ENCODE measurements at places on chromosomes 11 and 22.

GRCh38 chr22:34055525-34056200, 135.4 kb upstream of the LARGE1 start:
- DNase-seq, result no peak

DNA sequence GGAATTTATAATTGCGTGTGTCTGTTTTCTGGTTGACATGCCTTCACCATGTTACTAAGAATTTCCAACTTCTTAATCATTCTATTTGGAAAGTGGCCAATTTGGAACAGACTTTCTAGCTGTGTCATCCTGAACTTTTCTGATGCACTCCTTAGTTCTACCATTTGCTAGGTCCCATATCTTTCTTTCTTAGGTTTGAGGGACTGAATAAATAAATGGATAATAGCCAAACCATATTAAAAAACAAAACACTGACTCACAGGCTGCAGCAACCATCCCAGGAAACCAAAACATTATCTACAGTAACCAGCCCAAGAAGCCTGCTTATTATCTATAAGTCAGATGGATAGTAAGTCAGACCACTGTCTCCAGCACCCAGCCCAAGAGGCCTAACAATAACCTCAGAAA, 57.5 kb upstream of the PLET1 start:
- no peak for DNase-seq

DNA sequence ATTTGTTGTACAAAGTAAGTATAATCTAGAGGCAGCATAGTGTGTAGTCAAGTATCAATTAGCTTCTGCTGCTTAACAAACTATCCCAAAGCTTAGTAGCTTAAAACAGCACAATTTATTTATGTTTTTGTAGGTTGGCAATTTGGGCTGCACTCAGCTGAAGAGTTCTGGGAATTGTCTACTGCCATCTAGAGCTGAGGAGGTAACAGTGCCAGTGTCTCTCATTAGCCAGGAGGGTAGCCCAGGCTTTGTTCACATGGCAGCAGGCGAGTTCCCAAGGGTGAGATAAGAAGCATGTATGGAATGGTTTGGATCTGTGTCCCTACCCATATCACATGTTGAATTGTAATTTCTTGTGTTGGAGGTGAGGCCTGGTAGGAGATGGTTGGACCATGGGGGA, 45.8 kb upstream of the SLN start:
- no peak for DNase-seq

DNA sequence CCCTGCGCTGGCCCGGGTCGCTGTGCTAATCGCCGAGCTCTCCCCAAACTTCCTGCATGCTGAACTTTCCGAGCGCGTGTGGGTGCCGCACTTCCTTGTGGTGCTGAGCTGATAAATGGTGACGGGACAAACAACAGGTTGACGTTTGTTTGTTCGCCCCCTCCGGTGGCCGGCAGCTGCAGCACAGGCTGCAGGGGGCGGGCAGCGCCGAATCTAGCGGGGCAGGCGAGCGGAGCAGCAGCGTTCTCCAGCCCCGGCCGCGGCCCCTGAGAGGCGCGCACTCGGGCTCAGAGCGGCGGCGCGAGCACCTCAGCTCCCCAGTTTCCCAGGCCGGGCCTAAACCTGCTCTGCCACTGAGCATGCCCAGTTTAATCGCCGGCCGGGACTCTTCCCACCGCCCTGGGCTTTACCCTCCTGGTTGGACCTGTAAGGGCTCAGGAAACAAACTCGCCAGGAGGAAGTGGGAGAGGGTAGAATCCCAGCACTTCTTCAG, at the start of gene PDGFD:
TSS of gene PDGFD (minus strand) at position 120 of the 493 bp plus-strand sequence.
- DNase-seq, result no peak

DNA sequence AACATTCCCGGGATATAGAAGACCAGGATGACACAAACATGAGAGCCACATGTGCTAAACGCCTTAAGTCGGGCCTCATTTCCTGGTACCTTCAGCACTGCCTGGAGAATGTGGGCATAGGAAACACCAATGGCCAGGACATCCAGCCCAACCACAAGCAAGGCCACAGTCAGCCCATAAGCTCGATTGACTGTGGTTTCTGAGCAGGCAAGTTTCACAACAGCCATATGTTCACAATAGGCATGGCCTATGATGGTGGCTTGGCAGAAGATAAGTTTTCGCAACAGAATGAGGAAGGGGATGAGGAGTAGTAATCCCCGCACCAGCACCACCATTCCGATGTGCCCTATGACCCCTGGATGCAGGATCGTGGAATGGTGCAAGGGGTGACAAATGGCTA, 26.9 kb upstream of the OR56A1 start:
- no peak for DNase-seq

GRCh38 chr11:44899959-44900358, 50.7 kb downstream of the TP53I11 start:
- DNase-seq, result no peak

GRCh38 chr11:529728-530411, 5.5 kb downstream of the HRAS start:
- DNase-seq, result no peak

DNA sequence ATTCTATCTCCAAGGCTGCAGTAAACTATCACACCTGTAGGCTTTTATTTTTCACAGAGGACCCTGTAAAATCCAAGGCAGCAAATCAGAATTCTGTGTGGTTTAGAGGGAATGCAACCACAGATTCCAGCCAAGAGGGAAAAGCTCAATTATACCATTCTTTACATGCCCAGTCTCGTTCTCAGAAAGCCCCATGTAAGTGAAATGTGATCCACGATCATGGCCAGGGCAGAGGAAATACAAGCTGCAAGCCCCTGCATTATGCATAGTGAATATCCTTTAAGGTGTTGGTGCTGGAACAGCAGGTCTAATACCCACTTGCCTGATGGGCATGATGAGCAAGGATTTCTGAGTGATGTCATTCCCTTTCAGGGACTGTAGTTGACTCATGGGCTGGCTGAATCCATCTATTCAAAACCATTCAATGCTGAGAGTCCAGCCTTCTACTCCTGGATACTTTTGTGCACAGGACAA, 198.7 kb upstream of the MTMR2 start:
- no peak for DNase-seq

- DNase-seq, result no peak
Observed at GRCh38 chr11:103682318-103683184, 353.9 kb upstream of the DDI1 start.

GRCh38 chr22:43266076-43266475, 77.1 kb downstream of the SCUBE1 start:
- DNase-seq, result no peak

DNA sequence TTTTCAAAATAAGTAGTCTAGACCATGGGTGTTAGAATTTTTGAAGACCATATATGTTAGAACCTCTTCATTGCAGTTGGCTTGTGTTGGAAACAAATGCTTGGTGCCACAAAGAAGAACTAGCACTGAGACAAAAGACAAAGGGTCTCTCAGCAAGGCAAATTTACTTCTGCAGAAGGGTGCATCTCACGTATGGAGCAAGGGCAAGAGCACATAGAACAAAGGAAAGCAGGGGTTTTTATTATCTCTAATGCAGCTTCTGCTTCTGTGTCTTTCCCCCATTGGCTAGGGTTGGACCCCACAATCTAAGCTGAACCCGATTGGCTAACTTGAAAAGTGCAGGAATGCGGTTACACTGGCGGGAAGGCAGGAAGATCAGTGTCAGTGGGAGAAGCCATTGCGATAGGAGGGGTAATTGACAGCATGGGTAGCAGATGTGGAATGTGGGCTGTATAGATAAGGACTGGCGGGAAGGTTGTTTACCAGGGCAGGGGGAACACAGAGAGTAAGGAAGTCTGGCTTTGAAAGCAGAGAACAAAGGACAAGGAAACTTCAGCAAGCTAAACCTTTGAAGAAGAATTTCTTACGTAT, 9.2 kb upstream of the RBMXL2 start:
- DNase-seq, result no peak

GRCh38 chr22:36901411-36902142, 11.9 kb upstream of the CSF2RB start:
- no peak for DNase-seq

- no peak for DNase-seq
Observed at GRCh38 chr11:120208777-120209176, 2.1 kb upstream of the OAF start.

- no peak for DNase-seq
Observed at GRCh38 chr11:32221476-32222032, 130.7 kb downstream of the RCN1 start.

DNA sequence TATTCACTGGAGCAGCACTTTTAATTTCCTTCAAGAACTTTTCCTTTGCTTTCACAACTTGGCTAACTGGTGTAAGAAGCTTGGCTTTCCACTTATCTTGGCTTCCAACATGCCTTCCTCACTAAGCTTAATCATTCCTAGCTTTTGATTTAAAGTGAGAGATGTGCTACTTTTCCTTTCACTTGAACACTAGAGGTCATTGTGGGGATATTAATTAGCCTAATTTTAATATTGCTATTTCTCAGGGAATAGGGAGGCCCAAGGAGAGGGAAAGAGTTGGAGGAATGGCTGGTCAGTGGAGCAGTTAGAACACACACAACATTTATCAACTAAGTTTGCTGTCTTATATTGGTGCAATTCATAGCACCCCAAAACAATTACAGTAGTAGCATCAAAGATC, 24.6 kb upstream of the CCDC90B start:
- DNase-seq, result no peak

DNA sequence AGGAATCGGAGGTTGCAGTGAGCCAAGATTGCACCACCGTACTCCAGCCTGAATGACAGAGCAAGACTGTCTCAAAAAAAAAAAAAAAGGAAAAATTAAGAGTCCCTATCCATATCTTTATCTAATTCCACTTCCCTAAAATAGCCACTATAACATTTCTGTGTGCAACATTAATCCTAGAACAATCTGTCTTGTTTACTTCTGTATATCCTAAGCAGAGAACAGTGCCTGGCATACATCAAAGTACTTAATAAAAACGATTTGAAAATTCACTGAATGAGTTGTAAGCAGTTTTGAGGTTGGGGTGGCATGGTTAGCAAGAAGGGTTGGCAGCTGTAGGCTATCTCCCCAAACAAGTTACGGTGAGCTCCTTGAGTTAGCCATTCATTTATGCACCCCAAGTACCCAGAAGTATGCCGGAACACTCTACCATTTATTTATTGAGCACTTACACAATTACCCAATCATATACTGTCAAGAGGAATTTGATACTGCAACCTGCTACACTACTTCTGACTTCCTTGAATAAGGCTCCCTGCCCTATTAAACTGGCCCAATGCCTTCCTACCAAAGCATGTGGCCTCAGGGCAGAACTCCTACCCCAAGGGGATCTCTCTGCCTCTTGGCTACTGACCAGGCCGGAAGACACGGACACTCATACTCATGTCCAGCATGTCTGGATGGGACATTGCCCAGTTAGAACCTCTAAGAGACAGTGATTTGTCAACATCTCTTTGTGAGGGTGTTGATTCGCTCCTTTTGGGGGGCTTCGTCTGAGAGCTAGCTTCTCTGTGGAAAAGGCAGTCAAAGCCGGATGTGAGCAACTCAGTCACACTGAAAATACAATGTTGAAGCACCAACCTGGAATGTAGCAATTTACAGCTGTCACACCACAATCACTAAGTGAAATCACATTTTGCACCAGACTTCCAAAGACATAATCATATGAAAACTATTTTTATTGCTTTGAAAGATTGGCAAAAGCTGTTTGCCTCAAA, 16.3 kb upstream of the TMEM41B start:
- DNase-seq, result no peak

- DNase-seq, result no peak
Observed at GRCh38 chr22:30562366-30562765, 12.1 kb downstream of the GAL3ST1 start.

DNA sequence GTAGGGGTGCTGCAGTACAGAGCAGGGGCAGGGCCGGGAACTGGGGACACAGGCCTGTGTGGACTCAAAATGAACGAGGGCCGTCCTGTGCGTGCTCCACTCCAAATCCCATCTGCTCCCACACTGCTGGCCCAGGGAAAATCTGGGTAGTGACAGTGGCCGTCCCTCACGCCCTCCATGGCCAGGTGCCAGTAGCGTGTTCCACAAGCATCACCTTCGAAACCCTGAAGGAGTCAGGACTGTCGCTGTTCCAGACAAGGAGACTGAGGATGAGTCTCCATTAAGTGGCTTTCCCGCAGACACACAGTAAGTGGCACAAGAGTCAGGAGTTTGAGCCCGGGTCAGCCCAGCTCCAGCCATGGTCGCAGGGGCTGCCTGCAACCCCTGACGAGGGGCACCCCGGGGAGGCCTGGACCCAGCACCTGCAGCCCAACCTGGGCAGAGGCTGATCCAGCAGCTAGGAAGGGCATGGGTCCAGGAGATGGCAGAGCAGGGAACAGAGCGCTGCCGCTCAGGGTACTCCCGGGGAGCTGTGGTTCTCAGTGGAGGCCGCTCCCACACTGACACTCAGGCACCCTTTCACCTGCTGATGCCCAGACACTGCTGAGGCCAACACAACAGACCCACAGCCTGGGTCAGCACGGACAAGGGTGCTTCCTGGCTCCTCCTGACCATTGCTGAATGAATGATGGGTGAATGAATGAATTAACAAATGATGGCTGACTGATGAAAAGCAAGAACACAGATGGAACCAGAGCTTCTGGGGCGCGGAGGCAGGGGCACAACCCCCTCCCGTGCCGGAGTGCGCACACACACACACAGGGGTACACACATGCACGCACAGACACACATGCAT, 35.3 kb downstream of the IGF2 start:
- DNase-seq, result no peak

DNA sequence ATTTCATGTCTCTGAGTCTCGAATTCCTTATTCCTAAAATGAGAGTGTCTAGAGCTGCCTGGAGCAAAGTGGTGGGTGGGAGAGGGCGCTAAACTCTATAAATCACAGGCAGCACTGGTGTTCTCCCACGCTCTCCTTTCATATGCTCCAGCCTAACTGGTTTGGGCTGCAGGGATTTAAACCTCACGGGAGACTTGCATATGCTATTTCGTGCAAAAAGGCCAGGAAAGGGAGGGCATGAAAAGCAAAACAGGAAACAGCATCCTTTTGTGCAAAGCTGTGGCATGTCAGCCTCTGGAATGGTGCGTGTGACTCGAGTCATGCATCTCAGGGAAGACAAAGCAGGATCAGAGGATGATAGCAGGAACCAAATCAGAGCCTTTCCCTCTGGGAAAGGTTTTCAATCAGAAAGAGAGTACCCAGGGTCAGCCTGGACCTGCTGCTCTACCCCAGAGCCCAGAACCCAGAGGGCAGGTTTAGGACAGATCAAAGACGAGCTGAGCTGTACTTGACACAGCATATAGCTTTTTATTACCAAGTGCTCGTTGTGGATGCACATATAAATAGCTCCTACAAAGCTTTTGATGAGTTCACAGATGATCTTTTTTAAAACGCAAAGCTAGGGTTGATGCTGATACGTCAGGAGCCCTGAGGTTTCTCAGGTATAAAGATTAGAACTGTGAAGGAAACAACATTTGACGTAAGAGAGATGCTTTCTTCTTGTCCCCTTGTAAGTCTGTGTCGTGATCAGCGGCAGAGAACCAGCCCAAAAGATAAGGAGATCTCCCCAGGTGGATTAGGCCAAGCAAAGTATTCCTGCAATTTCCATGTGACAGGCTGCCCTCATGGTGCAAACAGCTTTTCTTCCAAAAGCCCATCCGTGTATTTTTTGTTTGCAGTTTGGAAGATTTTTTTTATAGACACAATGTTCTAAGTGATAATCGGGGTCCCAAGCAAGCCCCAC, 46.2 kb upstream of the YWHAH start:
- DNase-seq, result no peak
